Tongue (tissue), 3 donors: ENCODE measurements at places on chromosomes 4 and X. TPM values are rescaled to one million over a fixed set of nuclear protein-coding genes. Genes with fewer than 3 reads are reported as not detected.

PNMA3 gene
- 1.2 TPM for total RNA-seq

IBSP gene
- total RNA-seq: not detected

SPANXB1 gene
- total RNA-seq: not detected

ZCCHC18 gene
- total RNA-seq: 1.2 TPM

PRPS1 gene
- 32.8 TPM for total RNA-seq

GAGE12J gene
- not detected for total RNA-seq

SLC26A1 gene
- total RNA-seq: 0.31 TPM

PPP1R2C gene
- not detected for total RNA-seq

DCUN1D4 gene
- 32.8 TPM for total RNA-seq

NLGN4X gene
- 11.3 TPM for total RNA-seq

DHX15 gene
- total RNA-seq: 220 TPM

AP1S2 gene
- total RNA-seq: 86.8 TPM

MFAP3L gene
- total RNA-seq: 4.1 TPM

SMR3B gene
- total RNA-seq: not detected

C4orf46 gene
- 25.7 TPM for total RNA-seq

OPHN1 gene
- total RNA-seq: 22.6 TPM

MAMLD1 gene
- 3.5 TPM for total RNA-seq

HTN1 gene
- total RNA-seq: not detected

KCTD8 gene
- total RNA-seq: 0.41 TPM

GPR143 gene
- not detected for total RNA-seq
